ENCODE measurements at places on chromosomes 5 and 9. TPM values are rescaled to one million over a fixed set of nuclear protein-coding genes. Genes with fewer than 3 reads are reported as not detected.

- no peak overlapping the region for H3K27ac ChIP-seq
- no peak overlapping the region for H3K4me3 ChIP-seq
- peak; percentile 64 for DNase-seq
- no peaks in the 10 kb centered on the region for H3K27me3 ChIP-seq
These were observed 35.7 kb downstream of the ANGPTL2 start for GRCh38 chr9:127086771-127087170.

DNA sequence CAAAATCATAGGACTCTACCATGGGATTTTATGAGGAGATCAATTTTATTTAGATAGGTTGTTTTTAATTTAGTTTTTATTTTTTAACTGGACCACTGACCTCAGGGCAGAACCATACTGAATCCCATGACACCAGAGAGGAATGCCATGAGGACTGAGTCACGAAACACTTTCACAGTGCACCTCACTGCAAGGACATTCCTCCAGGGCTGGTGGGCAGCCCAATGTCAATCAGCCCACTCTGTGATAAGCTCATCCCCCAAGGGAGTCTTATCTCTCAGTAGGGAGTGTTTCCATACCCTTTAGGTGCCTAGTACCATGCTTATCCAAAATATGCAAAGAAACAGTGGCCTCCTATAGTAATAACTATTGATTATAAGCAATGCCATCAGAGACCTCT lies 224.5 kb upstream of the CDH6 start:
- no peak overlapping the region for H3K27ac ChIP-seq
- peaks cover 9% of the 10 kb centered on the region for H3K4me1 ChIP-seq
- peaks cover 2% of the 10 kb centered on the region for H3K27me3 ChIP-seq
- no peak for DNase-seq
- no peak overlapping the region for H3K4me3 ChIP-seq
- H3K36me3 ChIP-seq, result no peaks in the 10 kb centered on the region

DNA sequence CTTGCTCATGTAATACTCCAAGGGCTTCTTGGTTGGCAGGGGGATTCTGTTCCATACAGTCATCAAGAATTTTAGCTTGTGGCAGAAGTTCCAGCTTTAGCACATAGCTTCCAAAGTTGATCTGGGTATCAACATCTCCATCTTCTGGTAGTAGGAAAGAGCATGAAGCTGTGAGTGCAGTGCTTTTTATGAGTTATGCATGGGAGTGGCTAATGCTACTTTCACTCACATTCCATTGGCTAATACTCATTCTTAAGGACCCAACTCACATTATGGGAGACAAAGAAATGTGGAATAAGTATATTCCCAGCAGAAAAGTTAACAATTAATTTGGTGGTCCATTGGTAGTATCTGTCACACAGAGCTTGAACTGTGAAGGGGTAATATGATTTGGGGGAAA lies 194.2 kb upstream of the CHD1 start:
- H3K4me3 ChIP-seq, result no peak overlapping the region
- no peaks in the 10 kb centered on the region for H3K36me3 ChIP-seq
- no peak overlapping the region for H3K27ac ChIP-seq
- no peaks in the 10 kb centered on the region for H3K4me1 ChIP-seq
- DNase-seq, result no peak

MYMK gene
- total RNA-seq, result not detected

KIF4B gene
- total RNA-seq, result not detected

JADE2 gene
- total RNA-seq, result 32.4 TPM

DNA sequence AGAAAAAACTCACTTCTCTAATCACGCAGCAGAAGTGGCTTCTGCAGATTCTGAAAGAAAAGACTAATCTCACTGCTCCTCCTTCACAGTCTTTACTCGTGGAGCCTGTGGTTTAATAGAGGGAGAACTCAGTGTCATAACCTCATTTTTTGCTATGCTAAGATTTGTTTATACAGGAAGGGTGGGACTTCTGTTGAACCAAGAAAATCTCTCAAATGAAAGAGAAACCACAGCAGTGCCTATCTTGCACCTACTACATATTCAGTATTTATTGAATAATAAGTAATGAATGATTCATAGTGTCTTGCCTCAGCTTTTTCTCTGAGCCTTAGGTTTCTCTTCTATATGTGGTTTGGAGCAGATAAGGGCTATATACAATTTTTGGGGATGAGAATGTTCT lies 136.1 kb upstream of the DMAC1 start:
- H3K27ac ChIP-seq, result peak overlapping the region; percentile 5
- H3K4me3 ChIP-seq, result no peak overlapping the region
- H3K27me3 ChIP-seq, result no peaks in the 10 kb centered on the region
- no peaks in the 10 kb centered on the region for H3K36me3 ChIP-seq
- H3K4me1 ChIP-seq, result peaks cover 3% of the 10 kb centered on the region
- DNase-seq, result no peak

PIP5KL1 gene
- total RNA-seq, result 2.9 TPM

- DNase-seq, result no peak
- H3K36me3 ChIP-seq, result no peaks in the 10 kb centered on the region
- H3K27ac ChIP-seq, result peak overlapping the region; percentile 92
- no peaks in the 10 kb centered on the region for H3K27me3 ChIP-seq
- H3K4me1 ChIP-seq, result peaks cover 39% of the 10 kb centered on the region
These were observed 51.7 kb upstream of the TUT7 start for GRCh38 chr9:86405926-86406325.

DNA sequence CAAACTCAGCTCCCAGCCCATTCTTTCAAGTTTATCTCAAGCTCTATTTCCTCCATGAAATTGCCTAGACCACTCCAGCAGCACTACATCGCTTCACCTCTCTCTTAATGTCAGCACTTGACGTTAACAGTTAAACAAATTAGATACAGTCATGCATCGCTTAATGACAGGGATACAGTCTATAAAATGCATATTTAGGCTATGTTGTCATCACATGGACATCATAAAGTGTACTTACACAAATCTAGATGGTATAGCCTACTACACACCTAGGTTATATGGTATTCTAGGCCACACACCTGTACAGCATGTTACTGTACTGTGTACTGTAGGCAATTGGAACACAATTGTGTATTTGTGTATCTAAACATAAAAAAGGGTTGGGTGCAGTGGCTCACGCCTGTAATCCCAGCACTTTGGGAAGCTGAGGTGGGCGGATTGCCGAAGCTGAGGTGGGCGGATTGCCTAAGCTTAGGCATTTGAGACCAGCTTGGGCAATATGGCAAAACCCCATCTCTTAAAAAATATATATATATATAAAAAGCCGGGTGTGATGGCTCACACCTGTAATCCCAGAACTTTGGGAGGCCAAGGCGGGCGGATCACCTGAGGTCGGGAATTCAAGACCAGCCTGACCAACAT lies 13.4 kb upstream of the PCSK5 start:
- no peaks in the 10 kb centered on the region for H3K36me3 ChIP-seq
- H3K27ac ChIP-seq, result no peak overlapping the region
- H3K4me3 ChIP-seq, result no peak overlapping the region
- peaks cover 3% of the 10 kb centered on the region for H3K4me1 ChIP-seq
- DNase-seq, result no peak

CACNA1B gene
- 0.13 TPM for total RNA-seq

DNA sequence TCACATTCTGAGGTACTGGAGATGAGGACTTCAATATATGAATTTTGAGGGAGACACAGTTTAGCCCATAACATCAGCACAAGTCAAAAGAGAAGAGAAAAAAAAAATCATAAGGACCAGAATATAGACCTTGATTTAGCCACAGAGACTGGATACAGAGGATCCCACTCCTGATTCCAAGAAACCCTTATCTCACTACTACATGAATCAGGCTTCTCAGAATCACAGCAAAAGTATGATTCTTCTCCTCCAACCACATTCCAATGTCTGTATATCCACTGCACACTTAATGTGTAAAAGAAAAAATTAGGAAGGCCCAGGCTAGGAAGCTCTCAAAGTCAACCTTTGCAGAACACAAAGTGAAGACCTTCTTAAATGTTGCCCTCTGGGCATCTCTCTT lies 610.9 kb downstream of the DTWD2 start:
- no peaks in the 10 kb centered on the region for H3K36me3 ChIP-seq
- H3K27ac ChIP-seq, result no peak overlapping the region
- DNase-seq, result no peak

DNA sequence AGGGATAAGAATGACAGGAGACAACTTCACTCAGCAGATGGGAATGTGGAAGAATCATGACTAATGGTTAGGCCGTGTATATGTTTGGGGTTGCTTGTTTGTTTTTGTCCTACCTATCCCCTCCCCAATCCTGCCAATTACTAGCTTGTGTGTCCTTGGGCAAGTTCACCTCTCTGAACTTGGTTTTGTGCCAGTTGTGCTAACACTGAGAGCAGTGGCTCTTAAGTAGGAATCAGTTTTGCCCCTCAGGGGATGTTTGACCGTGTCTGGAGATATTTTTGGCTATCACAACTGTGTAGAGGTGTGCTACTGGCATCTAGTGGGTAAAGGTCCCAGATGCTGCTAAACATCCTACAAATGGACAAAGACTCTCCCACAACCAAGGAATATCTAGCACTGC lies 287.0 kb downstream of the DMRT2 start:
- no peaks in the 10 kb centered on the region for H3K36me3 ChIP-seq
- DNase-seq, result no peak
- no peak overlapping the region for H3K27ac ChIP-seq
- no peaks in the 10 kb centered on the region for H3K4me1 ChIP-seq
- H3K27me3 ChIP-seq, result no peaks in the 10 kb centered on the region
- H3K4me3 ChIP-seq, result no peak overlapping the region

DNA sequence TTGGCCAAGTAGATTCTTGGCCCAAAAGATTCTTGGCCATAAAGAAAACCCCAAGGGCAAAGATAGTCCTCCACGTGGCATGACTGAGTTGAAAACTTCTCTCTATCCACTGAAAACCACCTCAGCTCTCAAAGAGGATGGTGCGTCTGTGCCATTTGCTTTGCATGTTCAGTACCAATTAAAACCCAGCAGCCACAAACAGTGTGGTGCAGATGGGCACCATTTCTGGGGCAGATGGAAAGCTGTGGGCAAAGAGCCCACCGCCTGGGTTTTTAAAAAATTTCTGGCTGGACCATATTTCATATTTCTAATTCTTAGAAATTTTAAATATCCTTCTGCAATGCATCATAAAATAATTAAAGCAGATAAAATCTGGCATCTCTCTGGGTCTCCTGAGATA lies 84.5 kb upstream of the PUM3 start:
- H3K4me1 ChIP-seq, result no peaks in the 10 kb centered on the region
- H3K27me3 ChIP-seq, result peaks cover 13% of the 10 kb centered on the region
- DNase-seq, result no peak
- H3K27ac ChIP-seq, result no peak overlapping the region

SLC6A19 gene
- not detected for total RNA-seq

Measured in osteocyte (in vitro differentiated cells).